ENCODE measurements at places on chromosomes 13 and 19.

- no peak for DNase-seq
Measured at GRCh38 chr13:39016087-39016486, 21.8 kb downstream of the PROSER1 start.

DNA sequence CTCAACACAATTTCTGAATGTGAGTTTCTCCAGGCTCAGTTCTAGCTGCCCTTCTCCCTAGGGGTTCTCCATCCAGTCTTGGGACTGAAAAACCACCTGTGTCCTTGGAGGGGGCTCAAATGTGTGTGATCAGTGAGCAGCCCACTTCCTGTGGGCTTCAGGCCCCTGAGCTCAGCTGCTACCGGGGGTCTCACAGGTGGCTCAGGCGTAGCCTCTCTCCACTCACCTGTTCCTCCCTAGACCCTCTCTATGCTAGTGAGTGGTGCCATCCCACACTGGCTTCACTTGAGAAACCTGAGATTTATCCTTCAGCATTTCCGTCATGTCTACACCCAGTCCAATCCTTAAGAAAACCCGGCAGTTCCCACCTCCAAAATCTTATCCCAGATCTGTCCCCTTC is 39.8 kb upstream of the GPI start:
- no peak for DNase-seq

GRCh38 chr13:51786425-51787265 is 17.3 kb downstream of the DHRS12 start:
- no peak for DNase-seq

GRCh38 chr19:1957562-1958248 is 16.7 kb downstream of the CSNK1G2 start:
- DNase-seq, result no peak

DNA sequence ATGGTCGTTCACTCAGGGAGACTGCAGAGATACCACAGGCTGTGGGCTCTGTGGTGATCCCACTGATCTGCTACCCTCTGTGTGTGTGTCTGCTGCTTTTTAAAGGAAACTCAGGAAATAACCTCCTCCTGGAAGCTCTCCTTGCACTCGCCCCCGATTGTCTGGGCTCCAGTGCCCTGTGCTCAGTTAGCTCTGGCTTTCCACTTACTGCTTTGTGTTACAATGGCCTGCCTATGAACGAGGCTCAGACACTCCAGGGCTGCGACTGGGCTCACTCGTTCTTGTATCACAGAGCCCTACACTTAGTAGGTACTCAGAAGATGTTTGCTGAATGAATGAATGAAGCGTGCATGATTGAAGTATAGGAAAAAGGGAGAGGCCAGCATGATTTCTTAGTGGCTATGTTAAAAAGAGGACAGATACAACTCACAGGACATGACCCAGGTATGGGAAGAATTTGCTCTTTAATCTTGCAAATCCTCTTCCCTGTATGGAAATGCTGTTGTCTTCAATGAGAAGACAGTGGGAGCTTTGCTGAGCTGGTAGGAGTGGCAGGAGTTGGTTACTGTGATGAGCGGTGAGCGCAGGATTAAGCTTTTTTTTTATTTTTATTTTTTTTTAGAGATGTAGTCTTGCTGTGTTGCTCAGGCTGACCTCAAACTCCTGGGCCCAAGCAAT is 26.4 kb downstream of the B3GLCT start:
- no peak for DNase-seq

DNA sequence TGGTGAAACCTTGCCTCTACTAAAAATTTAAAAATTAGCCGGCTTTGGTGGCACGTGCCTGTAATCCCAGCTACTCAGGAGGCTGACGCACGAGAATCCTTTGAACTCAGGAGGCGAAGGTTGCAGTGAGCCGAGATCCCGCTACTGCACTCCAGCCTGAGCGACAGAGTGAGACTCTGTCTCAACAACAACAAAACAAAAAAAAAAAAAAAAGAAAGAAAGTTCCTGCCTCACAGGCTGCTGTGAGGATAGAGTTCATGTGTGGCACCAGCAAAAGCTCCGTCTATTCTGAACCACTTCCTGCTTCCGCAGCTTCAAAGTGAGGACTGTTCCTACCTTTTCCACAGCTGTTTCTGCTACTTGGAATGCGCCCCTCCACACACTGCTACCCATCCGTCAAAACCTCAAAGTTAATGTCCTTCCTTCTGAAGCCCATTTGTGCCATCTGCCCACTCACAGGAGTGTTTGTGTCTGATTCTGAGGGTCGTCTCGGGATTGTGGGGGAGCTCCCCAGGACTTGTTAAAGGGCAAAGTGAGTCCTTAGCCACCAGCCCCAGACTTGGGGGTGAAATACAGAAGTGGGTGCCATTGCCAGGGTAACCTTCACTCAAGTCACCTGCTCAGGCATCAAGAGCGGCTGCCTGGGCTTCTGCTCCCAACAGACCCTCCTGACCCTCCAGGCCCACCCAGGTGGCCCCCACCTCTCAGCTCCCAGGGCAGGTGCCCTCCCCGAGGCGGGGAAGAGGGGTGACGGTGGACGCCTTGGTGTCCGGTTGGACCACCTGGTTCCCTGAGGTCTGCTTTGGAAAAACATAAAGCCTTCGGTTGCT is 2.9 kb downstream of the MFSD12 start:
- no peak for DNase-seq

GRCh38 chr19:55284405-55285058 is 735 bp downstream of the BRSK1 start:
- DNase-seq, result no peak

DNA sequence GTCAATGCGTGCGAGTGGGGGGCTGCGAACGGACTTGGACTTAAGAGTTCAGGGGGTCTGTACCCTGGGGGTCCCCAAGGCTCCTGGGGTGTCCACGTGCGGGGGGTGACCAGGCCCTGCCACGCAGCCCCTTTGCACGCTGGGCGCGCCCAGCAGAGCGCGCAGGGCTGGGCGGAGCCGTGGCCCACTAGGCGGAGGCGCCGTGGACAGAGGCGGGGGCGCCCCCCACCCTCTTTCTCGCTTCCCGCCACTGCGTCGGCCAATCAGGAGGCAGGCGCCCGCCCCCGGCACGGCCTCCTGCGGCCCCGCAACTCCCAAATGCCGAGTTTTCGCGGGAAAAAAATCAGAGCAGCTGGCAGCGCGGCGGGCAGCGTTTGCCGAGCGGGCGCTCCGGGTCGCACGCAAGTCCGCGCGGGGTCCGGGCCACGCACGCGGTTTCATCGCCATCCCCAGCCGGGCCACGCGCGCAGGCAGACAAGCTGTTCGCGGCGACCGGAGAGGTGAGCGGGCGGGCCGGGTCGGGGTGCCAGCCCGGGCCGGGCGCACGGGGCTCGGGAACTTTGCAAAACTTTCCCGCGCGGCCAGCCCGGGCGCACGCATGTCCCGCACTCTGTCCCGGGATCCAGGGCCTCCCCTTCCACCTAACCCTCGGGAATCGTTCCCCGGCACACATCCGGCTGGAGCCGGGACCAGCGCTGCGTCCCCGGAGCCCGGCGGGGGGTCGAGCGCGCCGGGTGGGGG is at the start of gene UHRF1:
Gene UHRF1 (plus strand): TSS at position 346 of the 741 bp plus-strand sequence. CDS start 1,385 bp downstream, outside the sequence.
- peak; percentile 4 for DNase-seq

DNA sequence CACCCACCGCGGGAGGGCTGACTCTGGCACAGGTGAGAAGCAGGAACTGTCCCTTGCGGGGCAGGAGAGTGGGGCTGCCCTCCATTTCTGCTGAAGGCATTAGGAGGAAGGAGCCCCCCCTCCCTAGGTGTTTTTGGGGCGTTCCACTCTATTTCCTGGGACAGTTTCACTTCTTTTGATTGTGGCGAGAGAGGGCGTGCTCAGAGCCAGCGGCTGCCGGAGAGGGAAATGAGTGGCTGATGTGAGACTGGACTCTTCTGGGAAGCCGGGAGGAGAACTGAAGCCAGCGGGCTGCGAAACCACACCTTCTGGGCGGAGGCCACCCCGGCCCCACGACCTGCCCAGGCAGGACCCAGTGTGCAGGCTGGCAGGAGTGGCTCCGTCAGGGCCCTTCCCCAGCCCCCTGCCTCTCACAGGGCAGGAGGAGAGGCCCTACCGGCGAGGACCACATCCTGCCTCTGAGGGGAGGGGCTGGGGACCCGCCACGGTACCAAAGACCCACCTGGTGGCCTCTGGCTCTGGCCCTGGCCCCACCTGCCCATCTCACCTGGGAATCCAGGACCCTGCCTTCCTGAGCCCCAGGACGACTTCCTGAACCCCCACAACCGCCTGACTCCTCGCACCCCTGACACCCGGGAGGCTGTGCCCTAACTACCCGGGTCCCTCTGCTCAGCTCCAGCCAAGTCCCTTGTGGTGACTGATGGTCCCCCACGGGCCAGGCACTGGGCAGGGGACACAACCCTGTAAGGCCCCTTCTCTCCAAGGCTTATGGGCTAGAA is 25.9 kb downstream of the MPND start:
- DNase-seq, result peak; percentile 9

- DNase-seq, result peak; percentile 88
Measured at GRCh38 chr19:45478454-45479238, 10.8 kb downstream of the FOSB start.

- DNase-seq, result no peak
Measured at GRCh38 chr13:78201411-78201810, 282.8 kb upstream of the EDNRB start.

- DNase-seq, result no peak
Measured at GRCh38 chr13:36536546-36536945, 104.3 kb downstream of the CCNA1 start.

DNA sequence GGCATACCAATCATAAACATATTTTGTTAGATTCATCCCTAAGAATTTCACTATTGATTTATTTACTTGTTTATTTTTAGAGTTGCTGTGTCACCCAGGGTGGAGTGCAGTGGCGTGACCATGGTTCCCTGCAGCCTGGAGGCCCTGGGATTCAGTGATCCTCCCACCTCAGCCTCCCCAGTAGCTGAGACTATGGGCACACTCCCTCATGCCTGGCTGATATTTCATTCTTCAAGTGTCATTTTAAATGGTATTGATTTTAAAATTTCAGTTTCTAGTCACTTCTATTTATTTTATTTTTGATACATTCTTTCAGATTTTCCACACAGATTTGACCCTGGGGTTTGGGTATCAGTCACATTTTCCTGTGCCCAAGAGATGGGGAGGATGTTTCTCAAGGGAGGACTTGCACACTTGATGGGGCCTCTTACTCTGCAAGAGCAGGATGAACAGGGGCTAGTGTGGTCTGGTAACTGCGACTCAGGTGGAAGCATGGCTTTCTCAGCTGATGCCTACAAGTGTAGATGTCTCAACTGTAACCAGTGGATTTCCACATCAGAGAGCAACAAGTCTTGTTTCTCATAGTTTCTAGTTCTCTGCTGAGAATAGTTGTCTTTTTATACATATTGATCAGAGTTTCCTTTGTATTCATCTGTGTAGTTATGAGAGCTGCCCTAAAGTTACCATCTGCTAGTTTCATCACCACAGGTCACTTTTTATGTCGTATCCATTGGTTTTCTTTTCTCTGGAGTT is 40.2 kb downstream of the CCNE1 start:
- DNase-seq, result no peak

DNA sequence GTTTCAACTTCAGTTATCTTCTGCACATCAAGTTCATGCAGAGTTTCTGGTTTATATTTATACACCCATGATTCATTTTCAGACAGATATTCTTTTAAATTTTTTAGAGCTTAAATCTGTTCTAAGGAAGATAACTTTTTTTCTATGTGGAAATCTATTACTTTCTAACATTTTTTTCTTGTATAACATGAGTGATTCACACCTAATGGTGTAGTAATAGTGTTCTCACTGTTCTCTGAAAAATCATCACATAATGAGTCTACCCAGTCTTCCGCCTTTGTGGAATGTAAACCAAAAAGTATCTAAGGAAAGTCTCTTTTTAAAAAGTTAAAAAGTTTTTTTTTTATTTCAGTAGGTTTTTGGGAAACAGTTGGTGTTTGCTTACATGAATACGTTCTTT is 70.8 kb downstream of the FNDC3A start:
- no peak for DNase-seq

GRCh38 chr19:29560313-29561075 is 34.7 kb downstream of the VSTM2B start:
- DNase-seq, result peak; percentile 13

DNA sequence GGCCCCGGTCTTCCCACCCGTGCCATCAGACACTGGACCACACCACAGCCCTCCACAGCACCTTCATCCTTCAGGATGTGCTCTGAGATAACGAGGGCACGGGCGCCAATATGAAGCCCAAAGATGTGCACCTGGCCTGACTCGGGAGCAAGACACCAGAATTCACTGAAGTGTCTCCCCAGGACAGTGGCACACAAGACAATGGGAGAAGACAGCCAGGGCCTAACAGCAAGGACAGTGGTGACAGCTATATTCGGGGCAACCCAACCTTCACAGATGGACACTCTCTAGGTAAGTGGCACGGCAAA is 7.2 kb downstream of the DDX39A start:
- DNase-seq, result no peak

- no peak for DNase-seq
Measured at GRCh38 chr13:73602295-73602694, 531.9 kb downstream of the KLF12 start.

DNA sequence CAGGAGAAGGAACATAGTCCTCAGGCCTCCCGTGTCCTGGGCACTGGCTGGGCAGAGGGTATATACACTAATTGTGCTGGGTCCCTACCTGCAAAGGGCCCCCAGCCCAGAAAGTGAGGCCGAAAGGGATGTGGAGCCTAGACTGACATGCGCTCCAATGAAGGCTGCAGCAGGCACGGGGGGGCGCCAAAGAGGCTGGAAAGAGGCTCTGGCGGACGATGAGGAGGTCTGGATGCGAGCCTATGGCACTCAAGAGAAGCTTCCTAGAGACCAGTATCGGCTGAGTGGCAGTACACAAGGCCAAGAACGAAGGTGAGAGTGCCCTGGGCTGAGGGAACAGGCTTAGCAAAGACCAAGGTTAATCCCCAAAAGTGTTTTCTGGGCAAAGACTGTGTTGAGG is 16.6 kb downstream of the VRK3 start:
- no peak for DNase-seq

- DNase-seq, result no peak
Measured at GRCh38 chr13:81051873-81052272, 710.9 kb upstream of the SPRY2 start.

- no peak for DNase-seq
Measured at GRCh38 chr19:42291435-42291810, 10.5 kb upstream of the PRR19 start.

DNA sequence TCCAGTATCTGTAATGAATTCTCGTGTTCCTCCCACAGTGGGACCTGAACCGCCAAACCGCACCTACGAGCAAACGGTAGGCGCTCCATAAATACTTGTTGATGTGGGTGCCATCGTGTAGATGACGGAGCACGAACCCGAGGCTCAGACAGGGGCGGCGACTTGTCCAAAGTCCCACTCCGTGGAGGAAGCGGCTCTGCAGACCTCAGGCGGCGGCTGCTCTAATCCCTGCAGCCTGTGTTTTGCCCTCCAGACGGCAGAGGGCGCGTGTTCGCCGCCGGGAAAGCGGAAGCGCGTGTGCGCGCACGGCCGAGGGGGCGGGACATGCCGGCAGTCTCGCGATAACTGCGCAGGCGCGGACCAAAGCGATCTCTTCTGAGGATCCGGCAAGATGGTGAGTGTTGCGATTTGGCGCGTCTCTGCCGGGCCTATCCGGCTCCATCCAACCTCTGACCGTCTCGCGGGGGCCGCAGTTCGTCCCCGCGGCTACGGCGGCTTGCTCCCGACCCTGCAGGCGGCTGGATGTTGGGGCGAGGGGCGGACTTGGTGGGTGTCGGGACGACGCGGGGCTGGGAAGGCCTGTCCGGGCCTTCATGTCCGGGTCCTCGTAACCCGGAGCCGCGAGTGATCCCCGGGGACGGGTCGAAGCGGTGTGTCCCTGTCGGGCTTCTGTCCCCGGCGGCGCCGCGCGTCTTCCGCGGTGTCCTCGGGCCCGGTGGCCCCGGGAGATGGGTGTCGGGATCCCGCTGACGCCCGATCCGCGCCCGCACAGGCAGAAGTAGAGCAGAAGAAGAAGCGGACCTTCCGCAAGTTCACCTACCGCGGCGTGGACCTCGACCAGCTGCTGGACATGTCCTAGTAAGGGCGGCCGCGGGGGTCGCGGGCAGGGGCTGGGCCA is at the start of gene RPS15:
Gene RPS15 (plus strand): TSS at position 362 of the 898 bp plus-strand sequence. CDS start 30 bp downstream, at position 392.
- peak; percentile 71 for DNase-seq

All from NCI-H526 treated with DMSO at 0.1 percent for 48 hours (cell line).